ENCODE measurements at places on chromosomes 3 and 15. TPM values are rescaled to one million over a fixed set of nuclear protein-coding genes. Genes with fewer than 3 reads are reported as not detected.

The METTL6 gene
- 15.6 TPM for total RNA-seq

The COL7A1 gene
- total RNA-seq, result 1.6 TPM

- H3K4me1 ChIP-seq, result peaks cover 15% of the 10 kb centered on the region
- peak within 1 kb of the TSS; percentile 33 for H3K4me3 ChIP-seq
- H3K27ac ChIP-seq, result peak within 1 kb of the TSS; percentile 64
- no peak for DNase-seq
These were observed at the start of gene AMT for GRCh38 chr3:49422379-49423248. TSS of gene AMT (minus strand) at chr3:49422473. CDS start at chr3:49422450, 23 bp downstream.

The ISG20 gene
- total RNA-seq, result 142 TPM

DNA sequence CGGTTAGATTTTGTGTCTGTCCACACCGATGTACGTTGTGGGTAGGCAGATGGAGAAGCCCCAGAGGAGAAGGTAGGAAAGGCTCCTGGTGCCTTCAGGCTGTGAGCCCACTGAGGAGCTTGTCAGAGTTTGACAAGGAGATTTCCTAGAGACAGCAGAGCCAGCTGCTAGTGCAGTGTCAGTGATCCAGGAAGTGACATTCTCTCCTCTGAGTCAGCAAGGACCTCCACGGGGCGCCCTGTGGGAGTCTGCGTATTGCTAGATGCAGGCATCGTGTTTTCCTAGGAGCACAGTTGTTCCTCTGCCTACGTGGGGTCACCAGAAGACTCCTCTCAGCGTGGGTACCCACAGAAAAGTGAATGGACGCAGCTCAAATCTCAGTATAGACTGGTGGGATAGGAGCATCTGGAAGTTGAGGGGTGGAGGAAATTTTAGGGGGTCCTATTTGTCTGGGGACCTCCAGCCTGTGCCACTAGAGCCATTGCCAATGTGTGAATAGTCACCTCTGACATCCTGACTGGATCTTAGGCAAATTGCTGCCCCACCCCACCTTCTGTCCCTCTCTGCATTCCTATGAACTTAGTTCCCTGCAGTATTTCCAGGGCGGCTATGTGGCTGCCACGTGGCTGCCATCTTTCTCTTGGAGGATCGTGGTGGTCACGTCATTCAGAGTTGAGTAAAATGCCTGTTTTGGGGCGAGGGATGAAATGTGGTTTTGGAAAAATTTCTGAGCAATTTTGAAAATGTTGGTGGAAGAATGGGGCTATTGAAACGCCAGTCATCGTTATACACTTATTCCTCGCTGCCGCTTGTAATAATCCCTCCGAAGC, 84.8 kb upstream of the KLHL25 start:
- H3K36me3 ChIP-seq, result no peaks in the 10 kb centered on the region
- H3K27me3 ChIP-seq, result peaks cover 36% of the 10 kb centered on the region
- no peak overlapping the region for H3K27ac ChIP-seq
- no peaks in the 10 kb centered on the region for H3K4me1 ChIP-seq
- DNase-seq, result no peak
- H3K4me3 ChIP-seq, result no peak overlapping the region

The PGBD4 gene
- total RNA-seq, result 7.0 TPM

DNA sequence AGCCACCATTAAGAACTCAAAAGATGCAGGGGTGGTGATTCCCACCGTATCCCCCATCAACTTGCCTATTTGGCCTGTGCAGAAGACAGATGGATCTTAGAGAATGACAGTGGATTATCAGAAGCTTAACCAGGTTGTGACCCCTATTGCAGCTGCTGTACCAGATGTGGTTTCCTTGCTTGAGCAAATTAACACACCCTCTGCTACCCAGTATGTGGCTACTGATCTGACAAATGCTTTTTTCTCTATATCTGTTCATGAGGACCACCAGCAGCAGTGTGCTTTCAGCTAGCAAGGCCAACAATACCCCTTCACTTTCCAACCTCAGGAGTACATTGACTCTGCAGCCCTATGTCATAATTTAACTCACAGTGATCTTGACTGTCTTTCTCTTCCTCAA, 8.6 kb upstream of the MCF2L2 start:
- no peak overlapping the region for H3K4me3 ChIP-seq
- no peak overlapping the region for H3K27ac ChIP-seq
- no peaks in the 10 kb centered on the region for H3K36me3 ChIP-seq
- H3K4me1 ChIP-seq, result no peaks in the 10 kb centered on the region
- no peak for DNase-seq

The ARNT2 gene
- total RNA-seq, result not detected

DNA sequence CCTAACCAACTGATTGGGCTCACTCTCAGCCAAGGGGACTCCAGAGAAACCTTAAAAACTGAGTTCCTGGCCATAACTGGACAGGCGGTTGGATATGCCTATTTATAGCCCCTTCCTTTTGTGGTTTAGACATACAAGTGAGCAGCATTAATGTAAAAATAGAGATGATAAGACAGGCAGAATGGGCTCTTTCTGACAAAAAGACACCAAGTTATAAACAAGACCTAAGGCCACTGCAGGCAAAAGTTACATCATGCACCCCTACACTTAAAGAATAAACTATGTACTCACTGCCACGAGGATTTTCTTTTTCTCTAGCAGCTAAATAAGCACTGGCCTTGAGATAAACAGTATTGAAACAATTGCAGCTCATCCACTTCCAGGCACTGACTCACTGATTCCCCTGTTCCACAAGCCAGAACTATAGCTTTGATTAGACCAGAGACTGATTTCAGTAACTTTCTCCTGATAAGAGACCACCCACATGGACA, 30.1 kb downstream of the SUCNR1 start:
- peaks cover 21% of the 10 kb centered on the region for H3K4me1 ChIP-seq
- H3K36me3 ChIP-seq, result no peaks in the 10 kb centered on the region
- H3K4me3 ChIP-seq, result no peak overlapping the region
- peaks cover 8% of the 10 kb centered on the region for H3K27me3 ChIP-seq
- no peak for DNase-seq

DNA sequence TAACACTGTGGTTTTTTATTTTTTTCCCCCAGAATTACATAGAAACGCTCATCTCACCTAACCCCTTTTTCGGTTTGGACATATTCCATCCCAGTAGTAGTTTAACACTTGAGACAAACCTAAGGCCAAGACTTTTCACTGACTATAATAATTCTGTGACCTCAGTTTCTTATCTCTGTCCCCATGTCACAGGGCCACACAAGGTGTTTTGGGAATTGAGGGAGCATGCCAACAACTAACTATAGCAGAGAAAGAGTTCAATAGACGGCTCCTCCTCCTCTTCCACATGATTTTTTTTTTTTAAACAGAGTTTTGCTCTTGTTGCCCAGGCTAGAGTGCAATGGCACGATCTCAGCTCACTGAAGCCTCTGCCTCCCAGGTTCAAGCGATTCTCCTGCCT, 27.4 kb upstream of the GHSR start:
- DNase-seq, result no peak
- no peaks in the 10 kb centered on the region for H3K27me3 ChIP-seq
- no peak overlapping the region for H3K4me3 ChIP-seq
- H3K4me1 ChIP-seq, result peaks cover 7% of the 10 kb centered on the region

- DNase-seq, result no peak
- H3K36me3 ChIP-seq, result no peaks in the 10 kb centered on the region
- no peak overlapping the region for H3K4me3 ChIP-seq
These were observed 34.2 kb downstream of the MAGEF1 start for GRCh38 chr3:184677344-184678316.

GRCh38 chr15:95757171-95757570, 573.3 kb upstream of the NR2F2 start:
- no peaks in the 10 kb centered on the region for H3K36me3 ChIP-seq
- H3K4me3 ChIP-seq, result no peak overlapping the region
- no peaks in the 10 kb centered on the region for H3K4me1 ChIP-seq
- no peak overlapping the region for H3K27ac ChIP-seq
- DNase-seq, result no peak

DNA sequence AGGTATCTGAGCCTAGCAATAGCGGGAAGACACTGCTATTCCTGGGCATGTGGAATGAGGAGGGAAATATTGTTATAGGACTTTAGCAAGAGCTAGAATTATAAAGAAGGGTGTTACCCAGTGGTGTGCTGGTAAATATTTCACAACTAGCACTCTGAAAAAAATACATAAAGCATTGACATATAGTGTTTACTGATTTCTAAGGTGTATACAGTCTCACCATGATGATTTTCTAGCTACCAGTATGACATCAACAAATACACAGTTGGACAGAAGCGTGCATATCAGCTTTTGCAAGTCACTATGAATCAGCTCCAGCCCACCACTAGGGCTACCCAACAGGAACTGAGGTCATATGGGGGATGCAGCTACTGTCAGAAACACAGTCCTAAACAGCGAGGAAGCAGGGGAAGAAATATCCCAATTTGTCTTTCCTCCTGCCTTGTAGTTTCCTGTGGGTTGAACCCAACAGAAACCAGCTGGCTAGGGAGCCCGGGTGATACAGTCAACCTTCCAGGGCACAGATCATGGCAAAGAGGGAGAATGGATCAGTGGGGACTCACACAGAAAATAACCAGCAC, 39.6 kb downstream of the HGD start:
- H3K27ac ChIP-seq, result peak overlapping the region; percentile 11
- H3K4me3 ChIP-seq, result no peak overlapping the region
- peaks cover 13% of the 10 kb centered on the region for H3K4me1 ChIP-seq

The DOCK3 gene
- 1.5 TPM for total RNA-seq

DNA sequence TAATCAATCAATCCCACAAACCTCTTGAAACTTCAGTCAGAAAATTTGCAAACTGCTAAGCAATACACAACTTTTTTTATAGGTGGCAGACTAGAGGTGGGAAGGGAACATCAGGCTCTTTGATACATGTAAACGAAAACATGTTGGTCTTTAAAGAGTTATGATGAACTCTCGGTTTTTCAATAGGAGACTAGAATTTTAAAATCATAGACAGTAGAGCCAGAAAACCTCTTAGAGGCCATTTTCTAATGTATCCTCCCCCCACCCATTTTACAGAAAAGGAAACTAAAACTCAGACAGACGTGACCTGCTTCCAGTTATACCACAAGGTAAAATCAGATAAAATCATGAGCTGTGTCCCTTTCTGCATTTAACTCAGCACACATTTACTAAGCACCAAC, 179.1 kb upstream of the LPP start:
- H3K4me3 ChIP-seq, result peak overlapping the region; percentile 73
- no peaks in the 10 kb centered on the region for H3K36me3 ChIP-seq
- H3K4me1 ChIP-seq, result peaks cover 59% of the 10 kb centered on the region
- no peak for DNase-seq

- peaks cover 42% of the 10 kb centered on the region for H3K36me3 ChIP-seq
- peak overlapping the region; percentile 98 for H3K27ac ChIP-seq
- DNase-seq, result no peak
These were observed 429 bp downstream of the PARP9 start for GRCh38 chr3:122563717-122564025.

DNA sequence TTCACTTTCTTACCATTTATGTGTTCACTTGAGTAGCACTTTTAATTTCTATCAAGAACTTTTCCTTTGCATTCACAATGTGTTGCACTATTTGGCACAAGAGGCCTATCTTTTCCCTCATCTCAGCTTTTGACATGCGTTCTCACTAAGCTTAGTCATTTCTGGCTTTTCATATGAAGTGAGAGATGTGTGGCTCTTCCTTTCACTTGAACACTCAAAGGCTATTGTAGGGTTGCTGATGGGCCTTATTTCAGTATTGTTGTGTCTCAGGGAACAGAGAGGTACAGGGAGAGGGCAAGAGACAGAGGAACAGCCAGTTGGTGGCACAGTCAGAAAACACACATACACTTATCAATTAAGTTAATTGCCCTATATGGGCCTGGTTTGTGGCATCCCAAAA, 127.4 kb upstream of the MLF1 start:
- no peak for DNase-seq
- H3K4me1 ChIP-seq, result no peaks in the 10 kb centered on the region
- no peaks in the 10 kb centered on the region for H3K36me3 ChIP-seq
- H3K27ac ChIP-seq, result no peak overlapping the region

GRCh38 chr3:62501289-62501668, 127.9 kb upstream of the FEZF2 start:
- H3K36me3 ChIP-seq, result no peaks in the 10 kb centered on the region
- no peak overlapping the region for H3K27ac ChIP-seq
- H3K27me3 ChIP-seq, result no peaks in the 10 kb centered on the region
- H3K4me3 ChIP-seq, result no peak overlapping the region
- DNase-seq, result no peak
- no peaks in the 10 kb centered on the region for H3K4me1 ChIP-seq

DNA sequence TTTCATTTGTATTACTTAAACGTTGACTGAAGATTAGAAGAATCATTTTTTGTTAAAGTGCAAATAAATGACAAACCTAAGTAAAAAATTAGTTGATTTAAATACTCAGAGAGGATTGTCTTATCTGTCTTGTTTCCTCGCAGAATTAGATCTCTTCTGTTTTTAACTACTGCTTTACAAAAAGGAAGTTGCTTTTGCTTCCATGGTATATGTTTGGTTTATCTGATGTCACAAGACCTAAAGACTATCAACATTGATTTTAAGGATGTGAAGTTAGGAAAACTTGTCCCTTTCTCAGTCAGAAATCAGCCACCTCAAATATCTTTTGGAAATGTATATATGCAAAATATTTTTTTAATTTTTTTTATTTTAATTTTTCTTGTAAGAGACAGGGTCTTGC, 28.7 kb downstream of the GPR171 start:
- no peak overlapping the region for H3K27ac ChIP-seq
- H3K4me3 ChIP-seq, result no peak overlapping the region
- DNase-seq, result no peak
- H3K36me3 ChIP-seq, result no peaks in the 10 kb centered on the region
- H3K27me3 ChIP-seq, result no peaks in the 10 kb centered on the region

The DNAH12 gene
- 0.66 TPM for total RNA-seq

The GCNT3 gene
- total RNA-seq, result not detected

The PLA2G4B gene
- total RNA-seq, result 40.1 TPM

GRCh38 chr3:55157731-55158130, 229.9 kb upstream of the LRTM1 start:
- no peaks in the 10 kb centered on the region for H3K4me1 ChIP-seq
- DNase-seq, result no peak
- no peaks in the 10 kb centered on the region for H3K36me3 ChIP-seq
- H3K27me3 ChIP-seq, result no peaks in the 10 kb centered on the region

GRCh38 chr15:45583731-45584639, 3.2 kb upstream of the BLOC1S6 start:
- peaks cover 32% of the 10 kb centered on the region for H3K4me1 ChIP-seq
- no peaks in the 10 kb centered on the region for H3K27me3 ChIP-seq
- peak overlapping the region; percentile 57 for H3K27ac ChIP-seq
- no peak overlapping the region for H3K4me3 ChIP-seq
- peaks cover 4% of the 10 kb centered on the region for H3K36me3 ChIP-seq

The HHATL gene
- total RNA-seq, result not detected

DNA sequence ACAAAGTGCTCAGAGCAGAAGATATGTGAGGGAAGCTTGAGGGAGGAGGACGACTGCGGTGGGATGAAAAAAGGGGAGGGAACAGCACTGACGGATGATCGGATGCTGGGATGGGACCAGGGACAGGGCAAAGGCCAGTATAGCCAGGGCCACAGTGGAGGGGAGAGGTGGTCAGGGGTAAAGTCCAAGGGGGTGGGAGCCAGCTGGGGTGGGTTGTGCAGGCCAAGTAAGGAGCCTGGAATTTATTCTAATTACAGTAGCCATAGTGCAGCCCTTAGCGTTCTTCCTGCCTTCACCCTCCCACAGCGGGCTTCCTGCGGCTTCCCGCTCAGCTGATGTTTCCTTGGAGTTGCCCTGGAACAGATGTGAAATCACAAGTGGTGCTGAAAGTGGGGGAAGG, 7.6 kb upstream of the APEH start:
- no peak overlapping the region for H3K27ac ChIP-seq
- no peak for DNase-seq
- no peaks in the 10 kb centered on the region for H3K36me3 ChIP-seq
